ENCODE measurements at places on chromosomes 4 and X. TPM values are rescaled to one million over a fixed set of nuclear protein-coding genes. Genes with fewer than 3 reads are reported as not detected.

Gene FHIP1A
- 15.3 TPM for total RNA-seq

Gene SPANXC
- total RNA-seq, result not detected

Gene PKD2
- 61.3 TPM for total RNA-seq

Gene TMPRSS11D
- total RNA-seq, result not detected

Gene SRPX2
- 36.7 TPM for total RNA-seq

Gene H2BW2
- not detected for total RNA-seq

Gene SYTL4
- 18.0 TPM for total RNA-seq

Gene PDLIM3
- 9.8 TPM for total RNA-seq

Gene GLOD5
- not detected for total RNA-seq

Gene PPP3CA
- 56.8 TPM for total RNA-seq

DNA sequence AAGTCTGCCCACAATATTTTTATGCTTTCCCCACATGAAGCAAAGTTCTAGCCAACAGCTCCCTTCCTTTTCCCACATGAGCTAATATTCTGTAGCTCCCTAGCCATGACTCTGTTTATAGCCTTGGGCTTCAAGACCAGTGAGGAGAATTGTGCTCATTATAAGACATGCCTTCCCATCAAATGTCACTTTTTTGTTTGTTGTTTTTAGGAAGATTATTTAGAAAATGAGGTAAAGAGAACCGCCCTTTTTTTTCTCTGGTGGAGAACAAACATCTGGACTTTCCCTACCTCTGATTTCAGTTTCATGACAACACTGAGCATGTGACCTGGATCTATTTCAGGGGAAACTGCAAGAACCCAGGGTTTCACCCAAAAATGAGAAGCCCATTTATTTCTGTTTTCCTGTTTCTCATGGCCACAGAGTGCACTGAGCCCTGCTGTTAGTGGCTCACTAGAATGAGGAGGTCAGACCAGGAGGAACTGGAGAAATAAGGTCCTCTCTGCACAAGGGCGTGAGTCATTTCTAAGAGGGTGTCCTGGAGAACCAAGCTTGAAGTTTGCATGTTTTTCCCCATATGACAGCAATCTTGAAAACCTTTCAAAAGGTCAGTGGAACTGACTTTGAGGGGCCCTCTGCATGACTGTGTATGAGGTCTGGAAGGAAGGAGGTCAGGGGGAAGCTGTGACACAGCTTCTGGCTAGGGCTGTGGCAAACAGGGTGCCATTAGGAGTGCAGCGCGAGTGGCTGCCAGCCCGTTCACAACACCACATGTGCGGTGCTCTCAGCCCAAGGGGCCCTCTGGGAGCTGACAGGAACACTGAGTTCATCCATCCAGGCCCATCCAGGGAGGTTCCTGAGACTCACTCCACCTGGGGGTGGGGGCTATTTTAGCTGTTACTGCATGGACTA lies 55.2 kb downstream of the CHST7 start:
- DNase-seq, result no peak

DNA sequence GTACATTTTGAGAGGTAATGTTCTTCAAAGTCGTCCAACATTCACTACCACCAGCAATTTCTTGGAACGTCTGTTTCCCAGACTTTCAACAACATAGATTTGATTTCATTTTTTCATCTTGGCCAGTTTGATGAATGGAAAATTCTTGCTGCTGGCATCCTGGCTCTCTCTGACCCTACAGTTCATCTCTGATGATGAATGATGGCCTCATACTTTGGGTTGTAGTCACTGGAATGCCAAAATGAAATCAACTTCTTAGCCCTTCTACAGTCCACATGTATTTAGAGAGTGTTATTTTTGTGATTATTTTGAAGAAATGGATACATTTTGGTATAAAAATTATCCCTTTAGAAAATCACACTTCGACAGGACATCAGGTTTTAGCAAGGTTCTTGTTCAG lies 8.8 kb downstream of the CHST7 start:
- no peak for DNase-seq

DNA sequence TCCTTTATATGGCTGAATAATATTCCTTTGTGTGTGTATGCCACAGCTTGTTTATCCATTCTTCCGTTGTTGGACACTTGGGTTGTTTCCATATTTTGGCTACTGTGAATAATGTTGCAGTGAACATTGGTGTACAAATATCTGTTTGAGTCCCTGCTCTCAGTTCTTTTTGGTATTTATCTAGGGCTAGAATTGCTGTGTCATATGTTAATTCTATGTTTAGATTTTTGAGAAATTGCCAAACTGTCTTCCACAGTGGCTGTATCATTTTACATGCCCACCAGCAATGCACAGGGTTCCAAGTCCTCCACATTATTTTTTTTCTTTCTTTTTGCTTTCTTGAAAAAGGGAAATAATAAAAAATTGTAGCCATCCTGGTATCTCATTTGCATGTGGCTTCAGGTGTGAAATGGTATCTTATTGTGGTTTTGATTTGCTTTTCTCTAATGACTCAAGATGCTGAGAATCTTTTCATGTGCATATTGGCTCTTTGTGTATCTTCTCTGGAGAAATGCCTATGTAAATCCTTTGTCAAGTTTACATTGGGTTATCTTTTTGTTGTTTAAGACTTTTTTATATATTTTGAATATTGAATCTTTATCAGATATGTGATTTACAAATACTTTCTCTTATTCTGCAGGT lies 129.7 kb downstream of the RAPGEF2 start:
- no peak for DNase-seq

GRCh38 chrX:118182681-118183080 lies 66.1 kb upstream of the KLHL13 start:
- no peak for DNase-seq

DNA sequence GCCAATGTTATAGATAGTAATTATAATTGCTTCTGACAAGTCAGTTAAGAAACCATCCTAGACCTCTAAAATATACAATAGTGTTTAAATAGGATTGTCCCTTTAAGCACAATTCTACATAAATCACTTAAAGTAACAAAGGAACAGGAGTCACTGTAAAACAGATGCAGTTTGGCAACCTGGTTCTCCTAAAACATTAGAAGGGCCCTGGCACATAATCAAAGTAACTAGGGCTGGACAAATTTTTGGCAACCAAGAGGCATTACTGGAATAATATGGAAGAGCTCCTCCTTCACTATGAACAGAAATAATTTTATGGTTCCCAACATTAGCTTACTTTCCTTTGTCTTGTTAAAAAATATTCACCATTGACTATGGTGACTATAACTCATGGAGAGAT lies 75.0 kb upstream of the CCDC160 start:
- no peak for DNase-seq

GRCh38 chrX:12979616-12980015 lies 4.7 kb downstream of the TMSB4X start:
- DNase-seq, result no peak

DNA sequence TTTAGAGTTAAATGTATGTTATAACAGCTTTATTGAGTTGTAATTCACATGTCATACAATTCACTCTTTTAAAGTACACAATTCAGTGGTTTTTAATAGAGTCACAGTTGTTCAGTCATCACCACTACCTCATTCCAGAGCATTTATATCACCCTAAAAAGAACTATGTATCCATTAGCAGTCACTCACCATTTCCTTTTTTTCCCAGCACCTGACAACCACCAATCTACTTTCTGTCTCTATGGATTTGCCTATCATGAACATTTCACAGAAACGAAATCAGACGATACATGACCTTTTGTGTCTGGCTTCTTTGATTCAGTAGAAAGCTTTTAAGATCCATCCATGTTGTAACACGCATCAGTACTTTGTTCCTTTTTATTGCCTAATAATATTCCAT lies 52.9 kb upstream of the FRAS1 start:
- DNase-seq, result no peak

DNA sequence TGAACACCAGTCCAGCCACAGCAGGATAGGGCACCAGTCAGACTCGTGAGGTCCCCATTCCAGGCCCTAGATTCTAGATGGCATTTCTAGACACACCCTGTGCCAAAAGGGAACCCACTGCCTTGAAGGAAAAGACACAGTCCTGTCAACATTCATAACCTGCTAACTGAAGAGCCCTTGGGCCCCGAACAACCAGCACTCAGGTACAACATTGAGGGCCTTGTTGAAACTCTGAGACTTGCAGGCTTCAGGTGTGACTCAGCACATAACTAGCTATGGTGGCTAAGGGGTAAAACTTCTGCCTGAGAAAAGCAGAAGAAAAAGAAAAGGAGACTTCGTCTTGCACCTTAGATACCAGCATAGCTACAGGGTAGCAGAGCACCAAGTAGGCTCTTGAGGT lies 252.9 kb upstream of the GRID2 start:
- no peak for DNase-seq

DNA sequence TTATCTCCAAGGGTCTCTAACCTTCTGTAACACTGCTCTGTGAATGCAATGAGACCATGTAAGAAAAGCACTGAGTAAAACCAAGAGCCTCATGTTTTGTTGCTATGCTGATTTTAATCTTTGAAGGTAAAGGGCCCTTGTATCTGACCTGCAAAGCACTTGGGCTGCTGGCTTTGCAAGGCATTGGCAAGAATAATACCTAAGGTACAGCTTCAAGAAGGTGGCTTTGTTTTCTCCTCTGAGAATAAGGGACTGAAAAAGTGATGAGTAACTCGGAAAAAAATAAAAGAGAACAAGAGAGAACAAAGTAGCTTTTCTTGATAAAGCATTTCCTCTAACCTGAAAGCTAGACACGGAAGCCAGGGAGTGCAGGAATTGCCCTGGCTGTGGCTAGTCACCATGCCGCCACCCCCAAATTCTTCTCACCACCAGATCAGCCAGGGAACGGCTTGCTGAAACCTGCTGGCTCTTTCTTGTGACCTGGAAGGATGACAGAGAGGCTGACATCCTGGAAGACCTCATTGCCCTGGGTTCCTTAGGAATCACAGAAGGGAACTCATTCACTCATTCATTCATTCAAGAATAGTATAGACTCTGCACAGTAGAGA lies 41.8 kb upstream of the HS3ST1 start:
- no peak for DNase-seq

GRCh38 chr4:48041535-48042137 lies 25.1 kb downstream of the NIPAL1 start:
- DNase-seq, result no peak

All from sciatic nerve (tissue), 2 donors.